ENCODE measurements at places on chromosomes 12 and 14.

DNA sequence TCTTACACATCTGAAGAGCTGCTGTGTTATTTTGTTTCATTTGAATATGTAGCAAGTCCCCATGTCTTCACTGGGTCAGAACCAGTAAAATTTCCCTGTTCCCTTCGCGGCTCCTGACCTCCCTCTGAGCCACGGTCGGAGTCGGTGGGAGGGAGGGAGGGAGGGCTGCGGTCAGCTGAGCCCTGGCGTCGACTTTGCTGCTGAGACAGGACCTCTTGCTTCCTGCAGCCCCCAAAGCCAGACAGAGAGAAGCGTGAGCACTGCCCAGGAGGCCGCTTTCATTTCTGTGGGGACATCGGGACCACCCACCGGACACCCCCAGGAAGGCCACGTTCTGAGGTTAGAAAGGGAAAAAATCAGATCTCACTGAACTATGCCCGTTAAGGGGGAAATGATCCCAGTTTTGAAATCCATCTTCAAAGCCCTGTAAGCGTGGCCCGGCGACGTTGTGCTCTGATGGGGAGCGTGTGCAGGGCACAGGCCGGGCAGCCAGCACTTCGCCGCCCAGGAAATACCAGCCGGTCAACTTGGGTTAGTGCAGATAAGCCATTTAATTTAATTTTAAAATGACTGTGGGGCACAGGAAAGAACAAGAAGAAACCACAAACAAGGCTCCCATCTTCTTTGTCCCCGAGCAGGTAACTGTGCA, 42.1 kb downstream of the NOC4L start:
- DNase-seq, result no peak

DNA sequence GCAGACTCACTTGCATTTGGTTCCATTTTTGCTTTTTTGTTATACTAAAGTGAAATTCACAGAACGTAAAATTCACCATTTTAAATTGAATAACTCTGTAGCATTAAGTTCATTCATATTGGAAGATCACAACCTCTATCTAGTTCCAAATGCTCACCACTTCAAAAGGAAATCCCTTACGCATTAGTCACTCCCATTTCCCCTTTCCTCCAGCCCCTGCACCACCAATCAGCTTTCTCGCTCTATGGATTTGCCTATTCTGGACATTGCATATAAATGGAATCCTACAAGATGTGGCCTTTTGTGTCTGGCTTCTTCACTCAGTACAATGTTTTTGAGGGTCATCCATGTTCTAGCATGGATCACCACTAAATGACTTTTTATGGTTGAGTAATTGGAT, 294.5 kb downstream of the KSR2 start:
- no peak for DNase-seq

DNA sequence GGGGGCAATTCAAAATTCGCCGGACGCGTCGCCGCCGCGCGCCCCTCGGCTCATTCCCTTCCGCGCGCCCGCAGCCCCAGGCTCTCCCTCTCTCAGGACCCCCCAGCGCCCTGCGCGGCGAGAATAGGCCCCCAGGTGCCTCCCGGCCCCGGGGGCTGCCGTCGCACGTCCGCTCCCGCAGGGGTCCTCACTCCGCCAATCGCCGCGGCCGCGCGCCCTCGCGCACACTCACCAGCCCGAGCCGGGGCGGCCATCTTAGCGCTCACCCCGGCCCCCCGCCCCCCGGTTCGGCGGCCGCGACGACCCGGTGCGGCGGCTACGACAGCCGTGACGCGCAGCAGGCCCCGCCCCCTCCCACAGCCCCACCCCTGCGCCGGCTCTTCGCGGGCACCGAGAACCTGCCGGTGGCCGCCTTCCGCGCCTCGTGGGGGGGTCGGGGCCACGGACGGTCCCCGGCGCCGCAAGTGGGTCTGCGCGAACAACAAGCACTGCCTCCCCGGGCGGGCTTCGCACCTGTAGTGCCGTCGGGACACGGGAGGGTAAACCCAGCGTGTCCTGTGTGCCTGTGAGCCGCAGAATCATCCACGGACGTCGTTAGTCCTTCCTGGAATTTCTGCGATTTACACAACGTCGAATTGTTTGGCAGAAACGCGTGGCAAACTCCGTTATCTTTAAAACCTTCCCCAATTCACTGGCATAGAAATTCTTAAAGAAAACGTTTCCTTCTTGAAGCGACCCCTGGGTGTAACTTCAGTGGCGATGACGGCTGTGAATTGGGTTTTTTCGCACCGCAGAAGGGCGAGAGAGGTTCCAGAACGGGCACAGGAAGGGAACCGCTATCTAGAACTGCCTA, 2.5 kb downstream of the USP44 start:
- DNase-seq, result no peak

DNA sequence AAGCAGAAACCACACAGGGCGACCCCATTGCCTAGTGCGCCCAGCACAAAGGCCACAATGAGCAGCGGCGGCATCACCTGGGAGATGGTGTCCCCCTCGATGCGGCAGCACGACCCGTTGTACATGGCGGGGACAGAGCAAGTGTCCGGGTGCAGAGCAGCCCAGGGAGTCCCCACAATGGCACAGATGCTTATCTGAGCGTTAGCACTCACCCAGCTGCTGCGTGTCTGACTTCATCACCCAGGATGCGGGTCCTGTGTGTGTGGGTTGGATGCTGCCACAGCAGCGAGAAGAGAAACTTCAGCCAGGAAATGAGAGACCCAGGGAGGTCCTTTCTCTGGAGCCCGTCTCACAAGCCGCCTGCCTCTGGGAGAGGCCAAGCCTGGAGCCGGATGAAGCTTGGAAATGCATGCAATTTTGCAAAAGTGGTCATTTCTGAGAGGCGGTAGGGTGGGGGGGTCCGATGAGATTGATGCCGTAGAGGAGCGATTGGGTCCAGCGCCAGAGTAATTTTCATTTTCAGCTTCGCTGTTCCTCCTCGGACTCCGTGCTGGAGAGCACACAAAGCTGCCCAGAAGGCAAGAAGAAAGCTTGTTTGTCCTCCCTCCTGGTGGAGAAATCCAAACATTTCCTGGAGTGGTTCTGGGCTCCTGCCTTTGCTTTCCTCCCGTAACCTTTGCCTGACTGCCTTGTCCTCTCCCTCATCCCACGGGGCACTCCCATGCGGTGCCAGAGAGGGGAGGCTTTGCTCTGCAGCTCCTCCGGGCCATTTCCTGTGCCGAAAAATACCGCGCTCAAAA, at the start of gene HCAR1:
TSS of gene HCAR1 (minus strand) at position 630 of the 800 bp plus-strand sequence. CDS start at position 125, 505 bp downstream.
- peak; percentile 38 for DNase-seq

DNA sequence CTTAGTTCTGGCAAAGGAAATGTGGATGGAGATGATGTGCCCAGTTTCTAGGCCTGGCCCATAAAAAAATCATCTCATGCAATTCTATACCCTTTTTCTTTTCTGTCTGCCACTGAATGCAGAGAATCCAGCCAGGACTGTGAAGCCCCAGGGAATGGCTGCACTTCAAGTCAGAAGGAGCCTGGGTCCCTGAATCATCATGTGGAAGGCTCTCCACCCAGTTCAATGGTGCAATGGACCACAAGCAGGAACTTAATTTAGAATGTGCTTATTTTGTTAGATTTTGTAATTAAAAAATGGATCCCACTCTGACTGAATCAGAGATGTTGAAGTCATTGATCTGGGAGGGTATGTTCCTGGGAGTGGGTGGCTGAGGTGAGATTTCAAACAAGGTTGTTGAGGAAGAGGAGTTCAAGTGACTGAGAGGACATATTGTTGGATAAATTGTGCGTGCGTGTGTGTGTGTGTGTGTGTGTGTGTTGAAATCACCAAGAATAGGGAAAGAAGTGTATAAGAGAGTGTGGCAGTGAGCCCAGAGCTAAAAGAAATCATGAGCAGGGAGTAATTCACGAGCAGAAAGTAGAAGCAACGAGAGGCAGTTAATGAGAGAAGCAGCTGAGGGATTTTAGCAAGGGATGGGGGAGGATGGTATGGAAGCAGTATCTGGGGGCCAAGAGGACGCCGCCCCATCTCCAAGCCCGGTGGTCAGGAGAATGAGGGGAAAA, 125.4 kb downstream of the TMX1 start:
- no peak for DNase-seq

- DNase-seq, result no peak
Observed at GRCh38 chr12:2256453-2256852, 203.7 kb downstream of the CACNA1C start.

- DNase-seq, result peak; percentile 87
Observed at GRCh38 chr14:20683125-20683890, 1.1 kb upstream of the RNASE4 start.

DNA sequence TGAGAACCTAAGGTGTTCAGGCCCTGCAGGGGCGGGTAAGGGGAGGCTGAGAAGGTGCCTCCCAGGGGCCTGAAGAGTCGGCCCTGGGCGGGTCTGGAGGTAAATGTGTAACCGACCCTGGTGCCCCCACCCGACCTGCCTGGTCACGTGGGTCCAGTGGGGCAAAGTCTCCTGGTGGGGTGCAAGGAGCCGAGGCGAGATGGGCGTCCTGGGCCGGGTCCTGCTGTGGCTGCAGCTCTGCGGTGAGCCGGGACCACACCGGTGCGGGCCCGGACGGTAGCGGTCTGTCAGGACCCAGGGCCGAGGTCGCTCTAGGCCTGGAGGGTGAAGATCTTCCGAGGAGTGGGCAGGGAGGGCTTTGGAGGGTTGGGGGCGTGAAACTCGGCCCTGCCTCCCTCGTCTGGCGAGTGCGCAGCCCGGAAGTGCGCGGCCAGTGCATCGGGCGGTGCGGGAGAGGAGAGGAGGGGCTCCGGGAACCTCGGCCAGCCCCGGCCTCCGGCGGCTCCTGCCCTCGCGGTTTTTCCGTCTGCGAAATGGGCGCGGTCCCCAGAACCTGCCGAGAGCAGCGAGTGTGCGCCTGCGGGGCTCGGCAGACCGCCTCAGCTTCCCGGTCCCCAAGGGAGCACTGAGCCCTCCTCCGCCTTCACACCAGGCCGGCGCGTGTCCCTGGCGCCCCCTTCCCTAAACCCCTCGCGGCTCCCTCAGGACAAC, at the start of gene AMN:
TSS of gene AMN (plus strand) at position 174 of the 711 bp plus-strand sequence. CDS start at position 200, 26 bp downstream.
- no peak for DNase-seq

- no peak for DNase-seq
Observed at GRCh38 chr12:99957866-99958466, 26.8 kb downstream of the ANKS1B start.

GRCh38 chr12:78244916-78245507, 414.3 kb downstream of the NAV3 start:
- no peak for DNase-seq
